Lung microvascular endothelial cell (primary cell): ENCODE measurements at places on chromosomes 2 and 18. TPM values are rescaled to one million over a fixed set of nuclear protein-coding genes. Genes with fewer than 3 reads are reported as not detected.
A peak's percentile ranks its signal among the peaks of the same experiment; 100 is the strongest.

DNA sequence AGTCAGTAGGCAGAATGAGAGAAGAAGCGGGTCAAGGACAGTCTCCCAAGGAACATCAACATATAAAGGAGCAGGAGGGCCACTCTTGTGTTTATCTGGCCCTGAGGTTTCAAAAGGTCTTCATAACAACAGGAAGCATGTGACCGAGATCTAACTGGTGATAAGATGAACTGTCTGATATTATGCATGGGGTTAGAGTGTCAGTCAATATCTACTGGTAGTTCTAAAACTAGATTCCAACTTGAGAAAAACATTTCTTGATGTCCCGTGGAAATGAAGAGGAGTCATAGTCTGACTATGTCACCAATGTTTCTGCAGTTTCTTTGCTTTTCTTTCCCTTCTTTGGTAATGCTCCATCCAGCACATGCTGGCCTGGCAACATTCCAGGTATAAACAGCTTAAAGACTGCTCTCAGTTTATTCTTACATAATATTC lies 77.5 kb upstream of the ITPRID2 start:
- DNase-seq: no peak

- DNase-seq: no peak
Observed at GRCh38 chr2:129354631-129355030, 624.8 kb upstream of the RAB6C start.

DNA sequence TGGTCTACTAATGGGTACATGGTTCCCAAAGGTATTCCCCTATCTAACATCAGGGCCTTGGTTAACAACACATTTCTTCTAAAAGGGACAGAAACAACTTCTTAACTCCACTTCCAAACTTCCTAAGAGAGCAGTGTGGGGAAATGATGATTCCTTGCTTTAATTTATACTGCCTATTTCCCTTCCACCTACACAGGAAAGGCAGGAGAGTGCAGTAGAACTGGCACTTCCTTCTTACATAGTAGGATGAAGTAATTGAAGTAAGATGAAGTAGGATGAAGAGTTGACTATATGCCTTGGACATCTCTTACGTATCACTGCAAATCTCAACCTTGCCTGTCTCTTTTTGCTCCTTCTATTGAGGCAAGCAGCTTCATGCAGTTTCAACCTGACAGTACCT lies 54.7 kb downstream of the CD28 start:
- no peak for DNase-seq

DNA sequence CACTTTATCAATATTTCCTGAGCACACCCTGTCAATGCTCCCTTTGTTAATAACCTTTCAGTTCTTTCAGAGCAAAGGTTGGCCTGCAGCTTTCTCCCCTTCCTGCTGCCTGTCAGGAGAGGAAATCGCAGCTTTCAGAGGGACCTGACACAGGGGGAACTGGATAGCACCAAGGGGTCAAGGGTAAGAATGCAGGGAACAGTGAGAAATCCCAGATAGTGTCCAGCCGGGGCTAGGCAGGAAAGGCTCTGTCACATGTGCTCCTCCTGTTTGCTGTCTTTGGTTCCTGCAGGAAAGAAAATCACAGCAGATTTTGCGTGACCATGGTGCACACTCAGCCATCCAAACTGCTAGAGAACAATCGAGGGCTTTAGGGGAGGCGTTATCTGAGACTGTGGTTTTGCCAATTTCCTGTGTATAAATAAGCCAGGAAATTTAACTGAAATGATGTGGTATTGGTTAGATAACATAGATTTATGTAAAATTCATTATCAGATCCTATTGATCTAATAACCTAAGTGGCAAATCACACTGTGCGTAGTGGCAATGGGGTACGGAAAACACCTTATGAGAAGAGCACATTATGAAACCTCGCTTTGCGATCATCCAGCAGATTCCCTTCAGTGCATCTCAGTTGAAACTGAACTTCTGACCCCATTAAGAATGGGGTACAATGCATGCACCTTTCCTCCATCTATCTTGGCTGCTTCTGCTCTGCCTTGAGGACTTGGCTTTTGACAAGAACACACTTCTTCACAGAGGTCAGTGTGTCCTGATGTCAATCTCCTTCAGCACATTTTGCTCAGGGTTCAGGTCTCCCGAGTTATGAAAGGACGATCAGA lies 178.0 kb downstream of the ICOS start:
- peak; percentile 96 for DNase-seq

IL1RL1 gene
- 0.40 and 1.3 TPM in 2 replicates for total RNA-seq

NCKAP5 gene
- under 0.01 TPM in 2 replicates for total RNA-seq

- DNase-seq: peak; percentile 64
Observed at GRCh38 chr2:171316220-171316619, 117.6 kb downstream of the METTL8 start.

COBLL1 gene
- 1.7 and 4.2 TPM in 2 replicates for total RNA-seq

- no peak for DNase-seq
Observed at GRCh38 chr2:56285224-56285623, 101.4 kb downstream of the CCDC85A start.

PLGLB1 gene
- 0.22 and 1.4 TPM in 2 replicates for total RNA-seq

DNA sequence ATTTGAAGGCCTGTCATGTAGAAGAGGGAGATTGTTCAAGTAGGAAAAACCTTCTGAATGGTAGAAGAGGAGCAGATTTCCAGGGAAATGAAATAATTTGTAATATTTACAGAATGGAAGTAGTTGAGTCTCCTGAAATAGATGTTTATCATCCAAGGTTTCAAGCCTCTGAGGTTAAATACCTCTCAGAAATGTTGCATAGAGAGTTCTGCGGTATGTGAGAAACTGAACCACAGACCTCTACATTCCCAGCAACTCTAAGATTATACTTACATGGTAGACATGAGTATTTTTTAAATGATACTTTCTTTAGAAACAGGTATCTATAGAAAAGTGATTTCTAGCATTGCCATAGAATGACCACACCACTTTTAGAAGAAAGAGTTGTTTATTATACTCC lies 379.8 kb upstream of the FANCL start:
- DNase-seq: no peak

DNA sequence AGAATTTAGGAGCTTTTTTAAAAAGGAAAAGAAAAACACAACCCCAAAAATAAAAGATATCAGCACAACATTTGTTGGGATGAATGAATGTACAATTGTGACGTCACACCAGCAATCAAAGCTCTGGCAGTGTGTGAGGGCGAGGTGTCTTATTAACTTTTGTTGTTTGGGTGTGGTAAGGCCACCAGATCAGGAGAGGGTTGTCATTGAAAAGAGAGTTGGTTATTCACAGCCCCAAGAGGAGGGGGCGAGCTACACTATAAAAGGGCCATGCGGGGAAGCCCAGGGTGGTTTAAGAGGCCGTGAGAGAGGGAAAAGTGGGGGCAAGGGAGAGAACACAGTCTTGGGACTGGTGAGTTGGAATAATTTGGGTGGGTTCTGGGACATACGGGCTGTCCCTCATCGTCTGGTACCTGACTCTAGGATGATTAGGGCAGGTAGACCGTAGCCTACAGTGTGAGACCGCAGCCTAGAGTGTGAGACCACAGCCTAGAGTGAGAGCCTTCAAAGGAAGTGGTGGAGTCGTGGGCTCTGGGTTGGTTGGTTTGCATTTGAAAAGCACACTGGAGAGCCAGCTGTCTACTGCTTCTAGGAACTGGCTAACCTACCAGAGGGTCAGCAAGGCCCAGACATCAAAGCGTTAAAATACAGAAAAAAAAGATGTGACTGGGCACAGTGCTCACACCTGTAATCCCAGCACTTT lies 128.4 kb downstream of the INO80D start:
- no peak for DNase-seq

GRCh38 chr18:907885-908757 lies 3.5 kb downstream of the ADCYAP1 start:
- DNase-seq: no peak

CENPA gene
- total RNA-seq: 2.8 and 7.8 TPM in 2 replicates

DNA sequence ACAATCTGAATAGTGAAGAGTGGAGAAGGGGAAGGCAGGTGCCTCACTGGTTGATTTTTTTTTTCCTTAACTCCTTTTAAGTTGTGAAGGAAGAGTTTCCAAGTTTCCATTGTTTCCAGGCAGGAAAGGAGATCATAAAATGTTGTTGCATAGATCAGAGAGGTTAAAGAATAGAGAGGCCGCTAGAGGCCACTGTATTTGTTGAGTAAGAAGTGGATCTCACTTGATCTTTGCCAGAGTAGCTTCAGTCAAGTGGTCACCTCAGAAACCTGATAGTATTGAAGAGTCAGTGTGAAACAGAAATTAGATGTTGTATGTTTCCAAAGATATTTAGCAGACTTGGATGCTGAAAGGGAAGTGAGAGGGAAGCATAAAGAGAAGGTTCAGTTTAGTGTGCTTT lies 17.6 kb downstream of the CTNNA2 start:
- no peak for DNase-seq

ABCG8 gene
- not detected in 2 replicates for total RNA-seq

DNA sequence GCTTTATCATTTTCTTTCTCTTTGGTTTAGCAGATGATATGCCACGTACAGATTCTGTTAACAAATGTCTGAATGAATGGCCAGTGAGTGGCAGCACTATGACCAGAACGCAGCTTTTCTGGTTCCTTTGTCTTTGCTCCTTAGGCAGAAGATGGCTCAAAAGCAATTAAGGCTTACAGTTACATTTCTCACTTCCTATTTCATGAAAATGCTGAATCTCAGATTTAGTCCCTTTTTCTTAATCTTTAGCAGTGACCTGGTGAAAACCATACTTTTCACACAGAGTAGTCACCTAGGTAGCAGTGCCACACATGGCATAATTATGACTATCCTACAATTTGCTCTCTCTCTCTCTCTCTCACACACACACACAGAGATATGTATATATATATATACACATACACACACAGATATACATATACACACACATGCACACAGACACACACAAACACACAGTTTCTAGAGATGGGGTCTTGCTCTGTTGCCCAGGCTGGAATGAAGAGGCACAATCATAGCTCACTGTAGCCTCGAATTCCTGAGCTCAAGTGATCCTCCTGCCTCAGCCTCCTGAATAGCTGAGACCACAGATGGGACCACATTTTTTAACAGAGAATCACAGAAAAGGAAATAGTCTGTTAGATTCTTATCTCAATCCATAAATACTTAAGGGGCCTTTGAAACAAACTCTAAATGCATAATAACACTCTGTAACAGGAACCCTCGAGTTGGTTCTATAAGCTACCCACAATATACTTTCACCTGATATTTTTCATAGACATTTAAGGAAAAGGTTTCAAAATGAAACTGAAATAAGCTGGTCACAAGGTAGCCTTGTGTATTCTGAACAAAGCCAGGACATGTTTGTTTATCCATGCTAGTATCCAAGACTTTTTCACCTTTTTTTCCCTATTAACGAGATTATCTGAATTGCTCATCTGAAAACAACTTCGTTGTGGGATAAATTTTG lies 11.6 kb downstream of the PDE6D start:
- peak; percentile 12 for DNase-seq

GRCh38 chr18:49980896-49981295 lies 167.6 kb upstream of the ACAA2 start:
- DNase-seq: no peak

DNA sequence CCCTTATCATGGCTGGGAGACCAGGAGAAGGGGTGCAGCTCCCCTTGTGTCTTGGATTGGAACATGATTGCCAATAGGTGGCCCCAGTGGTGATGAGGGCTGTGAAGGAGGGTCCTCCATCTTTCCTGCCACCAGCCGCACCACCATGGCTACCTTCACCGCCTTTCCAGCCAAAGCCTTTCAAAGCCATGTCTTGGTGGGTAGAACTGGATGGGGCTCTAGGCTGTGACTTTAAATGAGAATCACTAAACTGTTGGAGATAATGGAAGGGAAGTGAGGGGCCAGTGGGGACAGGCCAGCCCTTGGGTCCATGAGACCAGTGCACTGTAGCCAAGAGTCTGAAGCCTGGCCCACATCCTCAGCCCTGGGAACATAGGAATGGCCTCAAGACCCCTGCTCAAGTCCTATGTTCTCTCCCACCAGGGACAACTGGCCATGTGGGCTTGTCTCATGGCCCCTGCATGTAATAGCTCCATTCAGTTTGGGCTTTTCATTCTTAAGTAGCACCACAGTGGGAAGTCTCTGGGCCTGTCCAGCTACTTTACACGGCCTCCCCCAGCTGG lies 345.7 kb downstream of the DYSF start:
- no peak for DNase-seq

DNA sequence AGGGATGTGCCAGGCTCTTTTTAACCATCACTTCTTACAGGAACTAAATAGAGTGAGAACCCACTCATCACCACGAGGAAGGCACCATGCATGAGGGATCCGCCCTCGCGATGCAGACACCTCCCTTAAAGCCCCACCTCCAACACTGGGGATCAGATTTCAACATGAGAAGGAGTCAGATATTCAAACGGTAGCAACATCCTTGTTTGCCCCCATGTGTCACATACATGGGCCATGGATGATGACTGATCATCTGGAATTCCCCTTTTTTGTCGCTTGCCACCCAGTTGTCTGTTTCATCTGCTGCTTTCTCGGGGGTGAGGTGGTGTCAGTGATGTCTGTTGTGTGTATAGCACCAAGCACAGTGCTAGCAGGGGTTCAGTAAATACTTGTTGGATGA lies 57.9 kb downstream of the NCK2 start:
- DNase-seq: no peak

TMSB10 gene
- 7,454 and 9,895 TPM in 2 replicates for total RNA-seq

DNA sequence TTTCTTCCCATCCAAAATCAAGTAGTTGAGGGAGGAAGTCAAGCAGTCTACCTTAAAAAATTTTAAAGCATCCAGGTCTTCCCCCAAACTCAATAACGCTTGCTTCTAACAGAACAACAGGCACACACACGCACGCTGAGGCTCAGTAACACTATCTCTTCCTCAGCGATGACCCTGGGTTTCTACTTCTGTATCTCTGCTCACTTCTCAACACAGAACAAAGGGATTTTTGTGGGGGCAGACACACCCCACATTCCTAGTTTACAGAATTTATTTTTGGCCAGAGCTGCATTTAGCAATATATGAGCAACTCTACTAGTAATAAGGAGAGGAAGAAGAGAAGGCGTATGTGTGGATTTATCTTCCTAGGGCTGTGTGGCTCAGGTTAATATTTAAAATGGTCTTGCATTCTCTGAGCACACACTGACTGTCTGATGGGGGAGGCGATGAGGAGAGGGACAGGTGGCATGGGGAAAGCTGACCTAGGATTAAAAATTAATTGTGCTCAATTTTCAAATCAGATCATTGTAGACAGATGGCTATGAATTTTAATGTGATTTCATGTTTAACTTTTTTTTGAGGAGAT lies 71.3 kb upstream of the PPM1B start:
- DNase-seq: no peak

- no peak for DNase-seq
Observed at GRCh38 chr2:9110893-9111569, 95.6 kb upstream of the ASAP2 start.

DNA sequence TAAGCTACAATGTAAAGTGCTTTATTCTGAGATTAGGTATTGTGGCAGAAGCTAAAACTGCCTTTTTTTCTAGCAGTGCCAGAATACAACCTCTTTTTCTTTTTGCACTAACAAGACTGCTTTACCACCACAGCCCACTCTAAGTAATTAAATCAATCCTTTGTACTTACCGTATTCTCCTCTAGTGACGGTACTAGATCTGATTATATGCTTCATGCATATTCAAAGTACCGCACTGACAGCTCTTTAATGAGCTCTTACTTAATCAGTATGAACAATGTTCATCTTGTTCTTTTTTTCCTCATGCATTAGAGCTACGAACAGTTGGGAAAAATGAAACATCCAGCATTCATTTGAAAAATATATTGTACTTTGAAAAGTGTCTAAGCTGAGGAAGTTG lies 16.1 kb upstream of the OTX1 start:
- no peak for DNase-seq

GRCh38 chr2:6764968-6765723 lies 100.6 kb downstream of the CMPK2 start:
- DNase-seq: no peak

NEU2 gene
- total RNA-seq: not detected in 2 replicates
